Heart right ventricle (tissue), 16 donors: ENCODE measurements at places on chromosomes 7 and 10. TPM values are rescaled to one million over a fixed set of nuclear protein-coding genes. Genes with fewer than 3 reads are reported as not detected.

GRCh38 chr10:74738052-74738451, 88.3 kb upstream of the KAT6B start:
- DNase-seq: no peak

DNA sequence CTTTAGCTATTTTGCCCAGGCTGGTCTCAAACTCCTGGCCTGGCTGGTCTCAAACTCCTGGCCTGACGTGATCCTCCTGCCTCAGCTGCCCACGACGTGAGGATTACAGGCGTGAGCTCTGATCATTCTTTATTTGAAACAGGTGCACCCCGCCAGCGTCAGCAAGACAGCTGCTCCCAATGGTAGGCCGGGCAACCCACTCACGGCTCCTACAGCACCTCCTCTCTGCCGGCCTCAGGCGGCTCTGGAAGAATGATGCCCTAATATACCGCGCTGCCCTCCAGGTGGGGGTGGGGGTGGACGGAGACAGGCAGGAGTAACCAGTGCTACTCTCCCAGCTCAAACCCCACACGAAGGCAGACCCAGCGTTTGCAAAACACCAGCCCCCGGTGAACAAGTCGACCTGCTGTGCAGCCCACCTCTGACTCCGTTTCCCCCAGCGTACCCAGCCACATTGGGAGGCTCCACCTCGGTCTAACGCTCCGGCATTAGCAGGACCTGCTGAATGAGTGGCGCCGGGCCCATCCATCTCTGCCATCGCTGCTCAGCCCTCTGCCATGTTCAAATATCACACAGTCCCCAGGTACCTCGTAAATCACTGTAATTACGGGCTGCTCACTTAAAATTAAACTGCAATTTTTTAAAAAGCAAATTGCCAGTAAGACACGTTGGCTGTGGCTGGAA, 148.6 kb downstream of the ELFN1 start:
- no peak for DNase-seq

The PIK3CG gene
- total RNA-seq: 1.3 TPM

DNA sequence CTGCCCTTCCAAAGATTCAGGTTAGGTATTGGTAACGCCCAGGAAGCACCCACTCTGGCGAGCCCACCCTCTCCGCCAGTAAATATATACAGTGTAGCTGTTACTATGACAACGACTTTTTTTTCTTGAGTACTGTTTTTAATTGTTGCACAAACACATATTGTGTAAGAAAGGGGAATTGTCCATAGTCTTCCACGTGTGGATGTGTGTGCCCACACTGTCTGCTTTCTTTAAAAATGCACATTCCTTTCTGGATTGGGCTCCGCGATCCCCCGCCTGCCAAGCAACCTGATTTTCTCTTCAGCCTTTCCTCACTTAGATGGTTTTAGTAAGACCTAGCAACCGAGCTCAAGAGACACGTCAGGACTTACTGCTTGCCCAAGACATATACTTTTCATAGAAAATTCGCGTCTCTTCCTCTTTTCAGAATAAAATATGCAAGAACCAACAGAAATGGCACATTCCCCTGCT, 247.8 kb downstream of the EBF3 start:
- DNase-seq: no peak

The HYAL4 gene
- total RNA-seq: 0.38 TPM

DNA sequence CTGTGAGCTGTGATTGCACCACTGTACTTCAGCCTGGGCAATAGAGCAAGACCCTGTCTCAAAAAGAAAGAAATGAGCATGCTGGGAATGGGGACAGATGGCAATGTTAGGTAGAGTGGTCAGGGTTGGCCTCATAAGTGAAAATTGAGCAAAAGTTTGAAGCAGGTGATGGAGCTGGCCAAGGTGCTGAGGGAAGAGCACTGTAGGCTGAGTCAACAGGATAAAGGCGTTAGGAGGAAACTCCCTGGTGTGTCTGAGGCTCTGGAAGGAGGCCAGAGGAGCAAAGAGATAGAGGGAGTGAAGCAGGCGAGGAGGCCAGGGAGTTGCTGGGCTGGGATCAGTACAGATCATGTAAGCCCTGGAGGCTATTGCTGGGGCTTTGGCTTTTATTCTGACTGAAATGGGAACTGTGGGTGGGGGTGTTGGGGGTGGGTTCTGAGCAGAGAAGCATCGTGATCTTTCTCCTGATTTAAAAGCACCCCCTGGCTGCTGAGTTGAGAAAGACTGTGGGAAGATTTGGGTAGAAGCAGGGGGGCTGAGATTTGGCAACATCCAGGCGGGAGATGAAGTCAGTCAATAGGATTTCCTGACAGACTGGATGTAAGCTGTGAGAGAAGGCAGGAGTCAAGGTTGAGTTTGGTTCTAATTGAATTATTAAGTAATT, 52.5 kb upstream of the VKORC1L1 start:
- no peak for DNase-seq

- DNase-seq: no peak
Observed at GRCh38 chr7:32263611-32264010, 193.4 kb upstream of the PDE1C start.

GRCh38 chr7:151317936-151318335, 23.7 kb upstream of the NUB1 start:
- DNase-seq: no peak

The CHN2 gene
- total RNA-seq: 21.8 TPM

DNA sequence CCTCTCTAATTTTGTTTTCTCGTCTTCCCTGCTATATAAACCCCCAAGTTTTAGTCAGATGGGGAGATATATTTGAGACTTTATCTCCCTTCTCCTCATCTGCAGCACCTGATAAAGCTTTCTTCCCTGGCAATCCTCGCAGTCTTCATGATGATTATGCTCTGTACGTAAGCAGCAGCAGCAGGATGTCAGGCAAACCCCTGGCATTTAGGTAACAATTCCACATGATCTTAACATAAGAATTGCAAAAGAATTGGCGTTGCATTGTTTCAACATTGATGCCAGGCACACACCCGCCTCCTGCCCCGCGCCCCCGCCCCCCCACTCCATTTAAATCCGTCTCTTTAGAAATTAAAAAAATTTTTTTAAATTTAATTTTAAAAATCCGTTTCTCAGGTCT, 6.1 kb downstream of the PKD1L1 start:
- DNase-seq: no peak

DNA sequence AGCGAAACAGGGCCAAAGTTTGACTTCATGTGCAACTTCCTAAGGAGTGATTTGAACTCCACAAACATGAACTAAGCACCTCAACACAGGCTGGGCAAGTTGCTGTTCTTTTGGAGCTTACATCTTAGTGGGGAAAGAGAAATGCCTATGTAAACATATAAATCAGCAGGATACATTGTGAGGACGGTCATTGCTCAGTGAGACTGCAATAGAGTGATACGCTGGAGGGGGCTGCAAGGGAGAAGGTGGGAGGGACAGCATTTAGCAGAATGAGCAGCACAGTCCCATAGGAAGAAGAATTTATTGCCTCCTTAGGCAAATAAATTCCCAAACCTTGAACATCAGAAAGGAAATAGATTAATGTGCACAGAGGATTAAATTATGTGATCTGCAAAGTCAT, 90.0 kb downstream of the EGFR start:
- no peak for DNase-seq

DNA sequence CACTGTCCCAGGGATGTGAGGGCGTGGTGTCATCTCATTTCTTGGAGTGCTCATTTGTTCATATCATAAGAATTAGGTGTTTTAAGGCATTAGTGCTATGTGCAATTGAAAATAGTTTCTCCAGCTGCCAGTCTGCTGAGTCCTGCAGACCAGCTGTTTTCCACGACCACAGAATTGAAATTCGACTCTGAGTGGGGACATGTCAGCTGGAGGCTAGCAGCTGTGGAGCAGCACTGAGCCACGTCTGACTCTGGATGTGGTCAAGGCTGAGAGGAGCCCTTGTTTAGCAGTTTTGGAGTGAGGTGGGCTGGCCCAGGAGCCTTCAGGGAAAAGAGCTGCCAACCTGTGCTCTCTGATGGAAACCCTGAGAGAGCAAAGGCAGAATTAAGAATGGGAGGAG, 156.3 kb upstream of the GRB10 start:
- DNase-seq: no peak

DNA sequence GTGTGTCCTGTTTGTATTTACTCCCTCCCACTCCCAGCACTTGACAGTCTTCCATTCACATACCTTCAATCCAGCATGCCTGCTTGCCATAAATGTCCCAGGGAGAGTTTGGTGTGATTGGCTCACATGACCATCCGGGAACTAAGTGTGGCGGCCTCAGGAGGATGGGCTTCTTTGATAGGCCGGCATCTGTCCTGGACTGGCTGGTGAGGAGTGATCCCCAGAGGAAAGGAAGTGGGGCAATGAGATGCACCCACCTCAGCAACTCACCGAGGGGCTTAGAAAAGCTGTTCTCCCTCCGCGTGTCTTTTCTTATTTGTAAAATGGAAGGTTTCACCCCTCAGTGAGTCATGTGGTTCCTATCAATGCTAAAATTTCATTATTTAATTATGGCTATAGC, 14.9 kb upstream of the EBF3 start:
- no peak for DNase-seq

DNA sequence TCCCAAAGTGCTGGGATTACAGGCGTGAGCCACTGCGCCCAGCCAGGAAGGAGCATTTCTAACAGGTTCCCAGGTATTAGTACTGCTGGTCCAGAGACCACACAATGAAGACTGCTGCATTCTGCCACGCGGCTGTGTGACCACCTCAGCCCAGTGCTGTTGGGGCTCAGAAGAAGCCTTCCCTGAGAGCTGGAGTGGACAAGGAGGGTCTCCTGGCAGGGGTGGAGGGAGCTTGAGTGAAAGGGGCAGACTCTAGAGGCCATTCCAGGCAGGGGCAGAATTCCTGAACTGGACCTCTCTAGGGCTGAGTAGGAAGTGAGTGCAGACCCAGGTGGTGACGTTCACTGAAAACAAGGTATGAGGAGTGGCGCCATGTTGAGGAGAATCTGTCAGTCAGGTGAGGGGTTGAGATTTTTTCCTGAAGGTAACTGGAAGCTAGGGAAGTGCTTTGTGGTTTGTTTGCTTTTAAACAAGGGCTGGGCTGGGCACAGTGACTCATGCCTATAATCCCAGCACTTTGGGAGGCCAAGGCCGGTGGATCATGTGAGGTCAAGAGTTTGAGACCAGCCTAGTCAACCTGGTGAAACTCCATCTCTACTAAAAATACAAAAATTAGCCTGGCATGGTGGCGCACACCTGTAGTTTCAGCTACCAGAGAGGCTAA, 67.6 kb downstream of the TACC2 start:
- no peak for DNase-seq

GRCh38 chr7:85078181-85078580, 108.7 kb downstream of the SEMA3D start:
- DNase-seq: no peak

The SEMA4G gene
- total RNA-seq: 1.3 TPM

The OR9A2 gene
- 0.25 TPM for total RNA-seq

The PON1 gene
- total RNA-seq: not detected

DNA sequence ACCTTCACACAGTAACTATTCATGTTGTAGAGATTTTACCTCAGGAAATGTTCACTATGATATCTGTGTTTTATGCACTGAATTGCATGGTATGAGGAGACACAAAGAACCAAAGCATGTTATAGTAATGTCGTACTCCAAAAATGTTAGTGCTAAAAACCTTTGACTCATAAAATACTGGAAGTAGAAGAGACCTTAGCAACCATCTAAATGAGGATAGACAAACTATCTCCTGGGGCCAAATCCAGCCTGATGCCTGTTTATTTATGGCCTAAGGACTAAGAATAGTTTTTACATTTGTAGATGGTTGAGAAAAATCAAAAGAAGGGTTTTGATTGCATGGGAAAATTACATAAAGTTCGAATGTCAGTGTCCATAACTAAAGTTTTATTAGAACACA, 535.1 kb downstream of the INHBA start:
- DNase-seq: no peak

- DNase-seq: no peak
Observed at GRCh38 chr10:110355922-110356627, 51.4 kb upstream of the SMNDC1 start.

The TYSND1 gene
- total RNA-seq: 3.9 TPM

GRCh38 chr10:61608255-61609033, 54.3 kb upstream of the CABCOCO1 start:
- no peak for DNase-seq

DNA sequence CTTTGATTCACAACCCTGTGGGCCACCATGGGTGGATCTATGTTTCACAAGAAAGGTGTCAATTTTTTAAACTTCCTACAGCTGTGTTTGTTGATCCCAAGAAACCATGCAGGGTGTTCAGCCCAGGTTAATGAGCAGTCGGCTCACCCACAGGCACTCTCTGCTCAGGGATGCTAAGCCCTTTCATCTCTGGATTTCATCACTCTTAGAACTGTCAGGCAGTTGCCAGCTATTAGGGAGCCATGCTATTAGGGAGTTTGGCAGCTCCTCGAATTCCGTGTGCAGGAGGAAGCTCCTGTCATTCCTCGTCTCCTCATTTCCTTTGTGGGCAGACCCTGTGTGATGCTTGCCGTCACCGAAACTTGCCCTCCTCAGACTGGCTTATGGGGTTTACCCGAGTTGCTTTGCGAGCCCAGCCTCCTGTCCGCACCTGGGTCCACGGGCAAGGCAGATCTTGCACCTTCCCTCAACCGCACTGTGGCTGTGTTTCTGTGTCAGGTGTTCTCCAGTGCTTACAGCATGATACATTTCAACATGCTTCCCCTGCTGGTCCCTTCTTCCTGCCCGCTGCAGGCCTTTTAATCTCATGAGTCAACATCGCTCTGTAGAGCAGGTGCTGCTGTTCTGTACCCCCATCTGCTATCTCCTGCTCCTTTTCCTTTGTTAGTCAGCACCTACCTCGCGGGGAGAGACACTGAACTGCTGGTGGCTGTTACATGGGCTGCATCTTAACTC, 509.8 kb downstream of the SUGCT start:
- no peak for DNase-seq

DNA sequence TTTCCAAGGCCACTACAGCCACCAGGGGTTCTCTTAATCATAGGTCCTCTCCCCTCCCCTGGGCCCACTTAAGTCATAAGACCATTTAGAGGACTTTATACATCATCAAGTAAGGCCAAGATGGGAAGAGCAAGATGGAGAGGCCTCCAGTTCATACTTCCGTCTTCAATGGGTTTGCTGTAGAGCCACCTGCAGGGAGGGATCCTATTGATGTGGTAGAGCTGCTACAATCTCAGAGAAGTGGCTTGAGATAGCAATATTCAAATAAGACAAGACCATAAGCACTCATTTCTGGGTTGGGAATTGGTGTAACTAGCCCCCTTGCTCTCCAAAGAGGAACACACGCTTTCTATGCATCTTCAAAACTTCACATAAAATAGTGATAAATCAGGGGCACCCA, 214.2 kb downstream of the PLXNA4 start:
- no peak for DNase-seq

The KCP gene
- 0.20 TPM for total RNA-seq
